ENCODE measurements at places on chromosomes 1 and 21.
A peak's percentile ranks its signal among the peaks of the same experiment; 100 is the strongest.

DNA sequence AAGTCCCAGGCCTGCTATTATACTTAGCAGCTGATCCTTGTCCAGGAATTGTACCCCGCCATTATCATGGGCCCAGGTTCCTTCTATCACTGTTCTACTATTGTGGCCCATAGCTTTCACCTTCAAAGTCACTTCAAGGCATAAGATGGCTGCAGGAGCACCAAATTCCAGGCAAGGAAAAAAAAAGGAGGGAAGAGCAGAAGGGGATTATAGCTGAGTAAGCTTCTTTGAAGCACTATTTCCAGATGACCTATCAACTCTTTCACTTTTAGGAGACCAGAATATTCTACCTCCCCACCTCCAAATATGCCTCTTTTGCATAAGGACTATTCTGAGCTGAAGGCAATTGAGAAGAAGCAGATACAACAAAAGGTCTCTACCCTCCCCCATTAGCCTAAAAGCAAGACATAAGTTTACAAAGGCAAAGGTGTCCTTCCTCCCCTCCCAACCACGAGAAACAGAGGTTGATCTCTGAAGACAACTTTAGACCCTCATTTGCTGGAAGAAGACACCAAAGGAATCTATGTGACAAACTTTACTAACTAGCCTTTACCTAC lies 41.8 kb downstream of the PTAFR start:
- no peak for DNase-seq

DNA sequence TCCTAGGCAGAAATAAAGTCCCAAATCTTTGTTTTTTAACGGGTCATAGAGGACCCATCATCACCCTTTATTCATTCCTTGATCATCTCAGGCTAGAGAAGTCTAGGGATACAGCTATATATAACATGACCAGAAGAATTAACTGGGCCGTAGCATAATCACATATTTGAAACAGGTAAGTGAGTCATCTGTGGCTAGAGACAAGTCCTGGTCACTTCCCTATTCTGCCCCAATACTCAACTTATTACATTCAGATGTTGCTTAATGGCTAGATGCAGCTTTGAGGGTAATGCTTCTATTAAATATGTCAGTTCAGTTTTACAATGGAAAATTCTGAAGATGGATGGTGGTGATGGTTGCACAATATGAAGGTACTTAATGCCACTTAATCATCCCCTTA lies 47.0 kb downstream of the EXO1 start:
- DNase-seq: no peak

GRCh38 chr1:31663622-31664452 lies 19.2 kb upstream of the PEF1 start:
- peak; percentile 50 for DNase-seq

GRCh38 chr1:108858230-108858950 lies 1.5 kb upstream of the AKNAD1 start:
- DNase-seq: no peak

GRCh38 chr1:44521378-44522080 lies 116.5 kb downstream of the RNF220 start:
- no peak for DNase-seq

- no peak for DNase-seq
Observed at GRCh38 chr1:39608921-39609320, 30.5 kb downstream of the HEYL start.

DNA sequence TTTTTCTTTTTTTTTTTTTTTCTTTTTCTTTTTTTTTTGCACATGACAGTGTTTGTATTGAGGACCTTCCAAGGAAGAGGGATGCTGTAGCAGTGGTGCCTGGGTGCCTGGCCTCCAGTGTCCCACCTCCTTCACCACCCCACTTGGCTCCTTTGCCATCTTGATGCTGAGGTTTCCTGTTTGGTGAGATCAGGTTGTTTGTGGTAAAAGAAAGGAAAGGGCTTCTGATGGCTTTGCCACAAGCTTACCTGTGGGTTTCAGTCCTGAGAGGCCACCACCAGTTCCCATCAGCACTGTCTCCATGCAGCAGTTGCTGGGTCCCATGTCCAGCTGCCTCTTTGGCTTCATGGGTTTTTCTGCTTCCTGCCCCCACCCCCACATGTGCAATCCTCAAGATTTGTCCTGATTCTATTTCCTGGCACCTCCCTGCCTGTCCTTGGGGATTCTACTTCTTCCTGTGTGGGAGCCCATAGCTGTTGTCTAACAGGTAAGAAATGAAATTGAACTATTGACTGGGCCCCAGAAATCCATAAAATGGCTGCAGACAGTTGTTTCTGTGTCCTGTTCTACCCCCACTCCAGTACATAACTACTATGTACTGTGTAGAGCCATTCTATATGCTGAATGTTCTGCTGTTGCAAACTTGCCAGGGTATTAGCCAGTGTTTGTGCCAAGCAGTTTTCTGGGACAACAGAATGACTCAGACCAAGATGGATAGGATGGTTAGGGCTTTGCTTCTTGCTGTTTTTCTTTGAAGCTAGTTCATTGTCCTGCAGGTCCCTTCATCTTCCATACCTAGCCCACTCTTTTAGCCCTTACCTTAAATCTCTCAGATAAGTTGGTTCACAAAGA lies 4.2 kb upstream of the CCDC28B start:
- no peak for DNase-seq

DNA sequence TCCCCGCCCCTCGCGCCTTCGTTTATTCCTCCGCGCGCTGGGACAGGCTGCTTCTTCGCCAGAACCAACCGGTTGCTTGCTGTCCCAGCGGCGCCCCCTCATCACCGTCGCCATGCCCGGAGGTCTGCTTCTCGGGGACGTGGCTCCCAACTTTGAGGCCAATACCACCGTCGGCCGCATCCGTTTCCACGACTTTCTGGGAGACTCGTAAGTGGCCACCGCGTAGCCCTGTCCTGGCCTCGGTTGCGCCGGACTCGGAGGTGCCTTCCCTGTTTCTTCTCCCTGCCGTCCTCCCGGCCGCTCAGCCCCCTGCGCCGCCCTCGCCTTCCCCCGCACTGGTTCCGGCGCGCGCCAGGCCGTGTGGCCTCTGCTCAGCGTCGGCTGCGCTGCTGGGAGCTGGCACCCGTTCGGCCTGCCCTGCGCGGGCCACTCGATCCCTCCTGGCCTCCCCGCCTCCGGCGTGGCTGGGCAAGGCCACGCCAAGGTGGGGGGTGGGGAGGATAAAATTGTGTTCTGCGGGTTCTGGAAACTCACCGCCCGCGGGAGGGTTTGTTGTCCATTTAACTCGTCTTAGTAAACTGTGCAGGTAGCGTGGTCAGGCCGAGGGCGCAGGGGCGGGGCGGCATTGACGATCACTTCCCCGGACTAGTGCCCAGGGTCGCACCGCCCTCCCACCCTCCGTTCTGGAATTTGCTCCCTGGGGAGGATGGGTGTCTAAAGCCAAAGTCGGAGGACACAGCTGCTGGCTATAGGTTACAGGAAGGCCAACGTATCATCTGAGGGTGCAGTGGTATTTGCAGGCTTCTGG lies at the start of gene PRDX6:
TSS of gene PRDX6 (plus strand) at position 50 of the 808 bp plus-strand sequence. CDS start at position 113, 63 bp downstream.
- peak; percentile 81 for DNase-seq

DNA sequence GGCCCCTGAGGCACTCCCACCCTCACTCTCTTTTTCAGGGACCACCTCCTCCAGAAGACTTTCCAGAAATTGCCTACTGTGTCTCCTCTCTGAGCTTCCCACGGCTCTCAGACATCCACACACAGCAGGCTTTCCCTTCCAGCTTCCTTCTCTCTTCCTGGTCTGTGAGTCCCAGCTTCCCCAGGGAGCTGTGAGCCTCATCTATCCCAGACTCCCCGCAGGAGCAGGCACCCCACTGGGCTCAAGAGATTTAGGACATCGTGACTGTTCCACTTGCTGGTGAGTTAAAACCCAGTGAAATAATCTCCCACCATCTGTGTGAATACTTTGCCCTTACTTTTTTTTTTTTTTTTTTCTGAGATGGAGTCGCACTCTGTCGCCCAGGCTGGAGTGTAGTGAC lies 22.0 kb upstream of the PRELP start:
- DNase-seq: no peak

GRCh38 chr1:170375082-170375723 lies 156.8 kb upstream of the GORAB start:
- no peak for DNase-seq

DNA sequence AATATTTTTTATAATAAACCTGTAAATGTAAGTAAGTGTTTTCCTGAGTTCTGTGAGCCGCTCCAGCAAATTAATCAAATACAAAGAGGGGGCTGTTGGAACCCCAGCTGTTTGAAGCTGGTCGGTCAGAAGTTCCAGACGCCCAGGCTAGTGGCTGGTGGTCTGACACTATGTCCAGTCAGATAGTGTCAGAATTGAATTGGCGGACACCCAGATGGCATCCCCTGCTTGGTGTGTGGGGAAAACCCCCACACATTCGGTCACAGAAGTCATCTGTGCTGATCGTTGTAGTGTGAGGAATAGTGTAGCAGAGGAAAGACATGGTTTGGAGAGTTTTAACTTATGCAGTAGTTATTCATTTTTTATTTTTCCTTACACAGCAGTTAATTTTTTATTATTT lies 32.4 kb downstream of the TBCE start:
- no peak for DNase-seq

DNA sequence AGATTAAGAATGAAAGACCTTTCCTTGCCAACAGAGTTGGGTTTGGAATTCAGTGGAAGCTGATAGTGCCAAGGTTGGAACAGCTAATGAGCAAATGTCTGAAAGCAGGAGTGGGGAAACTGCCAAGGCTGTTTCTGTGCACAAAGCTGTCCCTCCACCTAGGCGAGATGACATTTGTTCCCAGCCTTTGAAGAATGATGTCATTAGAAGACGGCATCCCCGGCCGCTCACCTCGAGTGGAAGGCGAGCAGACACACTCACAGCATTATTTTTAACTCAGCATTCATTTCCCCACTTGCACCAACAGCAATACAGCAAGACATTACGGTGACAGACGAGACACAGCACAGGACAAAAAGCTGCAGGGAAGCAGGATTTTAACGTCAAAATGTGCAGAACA lies 463.9 kb downstream of the PCP4 start:
- DNase-seq: no peak

All from CMK (cell line).